ENCODE measurements at places on chromosomes 11 and 22.
A peak's percentile ranks its signal among the peaks of the same experiment; 100 is the strongest.

- H3K27me3 ChIP-seq = peaks cover 8% of the 10 kb centered on the region
- H3K27ac ChIP-seq = peak overlapping the region; percentile 81
- peaks cover 4% of the 10 kb centered on the region for H3K36me3 ChIP-seq
- no peak overlapping the region for H3K4me3 ChIP-seq
- H3K4me1 ChIP-seq = peaks cover 19% of the 10 kb centered on the region
These were observed 342.7 kb upstream of the SYN3 start for GRCh38 chr22:33400891-33401290.

GRCh38 chr11:86861810-86862209 lies 61.5 kb downstream of the PRSS23 start:
- DNase-seq = no peak
- no peaks in the 10 kb centered on the region for H3K4me1 ChIP-seq
- no peak overlapping the region for H3K4me3 ChIP-seq
- no peaks in the 10 kb centered on the region for H3K36me3 ChIP-seq

DNA sequence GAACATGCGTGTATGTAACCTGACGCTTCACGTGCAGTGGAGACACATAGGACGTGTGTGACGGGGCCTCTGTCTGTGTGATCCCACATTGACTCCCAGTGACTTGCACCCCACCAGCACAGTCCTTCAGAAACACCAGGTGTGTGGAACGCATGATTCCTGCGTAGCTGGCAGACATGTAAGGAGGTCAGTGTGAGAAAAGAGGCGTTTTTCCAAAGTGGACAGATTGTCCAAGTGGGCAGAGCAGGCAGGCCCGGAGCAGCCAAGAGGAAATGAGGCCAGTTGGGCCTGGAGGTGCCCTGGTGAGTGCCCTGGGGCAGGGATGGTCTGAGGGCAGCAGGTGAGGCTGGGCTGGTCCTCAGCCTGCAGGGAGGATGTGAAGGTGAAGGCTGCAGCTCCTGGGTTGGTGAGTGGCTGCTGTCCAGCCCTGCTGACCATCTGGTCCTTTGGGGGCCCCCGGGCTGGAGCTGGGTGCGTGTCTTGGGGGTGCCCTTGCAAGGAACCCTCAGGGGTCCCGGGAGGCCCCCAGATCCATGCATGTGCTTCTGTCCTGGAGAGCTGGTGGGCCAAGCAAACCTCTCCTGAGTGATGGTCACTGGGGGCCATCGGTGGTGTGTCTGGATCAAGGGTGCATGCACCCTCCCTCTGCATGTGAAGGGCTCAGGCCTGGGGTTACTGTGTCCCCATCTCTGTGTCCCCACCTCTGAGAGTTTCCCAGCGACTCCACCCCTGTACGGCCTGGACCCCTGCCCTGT lies 26.6 kb downstream of the SHANK3 start:
- H3K36me3 ChIP-seq = peaks cover 8% of the 10 kb centered on the region
- H3K27ac ChIP-seq = peak overlapping the region; percentile 40
- H3K4me1 ChIP-seq = peaks cover 55% of the 10 kb centered on the region

- H3K27me3 ChIP-seq = peaks cover 32% of the 10 kb centered on the region
- peak overlapping the region; percentile 24 for H3K27ac ChIP-seq
- peaks cover 19% of the 10 kb centered on the region for H3K4me1 ChIP-seq
- DNase-seq = no peak
- H3K4me3 ChIP-seq = no peak overlapping the region
These were observed 26.0 kb downstream of the IL10RA start for GRCh38 chr11:118012083-118012669.

GRCh38 chr11:35047179-35047578 lies 91.8 kb upstream of the CD44 start:
- H3K4me3 ChIP-seq = no peak overlapping the region
- no peak overlapping the region for H3K27ac ChIP-seq
- peaks cover 5% of the 10 kb centered on the region for H3K36me3 ChIP-seq
- no peak for DNase-seq
- H3K27me3 ChIP-seq = peaks cover 12% of the 10 kb centered on the region

- no peak overlapping the region for H3K27ac ChIP-seq
- H3K4me1 ChIP-seq = no peaks in the 10 kb centered on the region
- no peak for DNase-seq
- no peaks in the 10 kb centered on the region for H3K36me3 ChIP-seq
- H3K4me3 ChIP-seq = no peak overlapping the region
These were observed 27.9 kb upstream of the SLC36A4 start for GRCh38 chr11:93225662-93226061.

DNA sequence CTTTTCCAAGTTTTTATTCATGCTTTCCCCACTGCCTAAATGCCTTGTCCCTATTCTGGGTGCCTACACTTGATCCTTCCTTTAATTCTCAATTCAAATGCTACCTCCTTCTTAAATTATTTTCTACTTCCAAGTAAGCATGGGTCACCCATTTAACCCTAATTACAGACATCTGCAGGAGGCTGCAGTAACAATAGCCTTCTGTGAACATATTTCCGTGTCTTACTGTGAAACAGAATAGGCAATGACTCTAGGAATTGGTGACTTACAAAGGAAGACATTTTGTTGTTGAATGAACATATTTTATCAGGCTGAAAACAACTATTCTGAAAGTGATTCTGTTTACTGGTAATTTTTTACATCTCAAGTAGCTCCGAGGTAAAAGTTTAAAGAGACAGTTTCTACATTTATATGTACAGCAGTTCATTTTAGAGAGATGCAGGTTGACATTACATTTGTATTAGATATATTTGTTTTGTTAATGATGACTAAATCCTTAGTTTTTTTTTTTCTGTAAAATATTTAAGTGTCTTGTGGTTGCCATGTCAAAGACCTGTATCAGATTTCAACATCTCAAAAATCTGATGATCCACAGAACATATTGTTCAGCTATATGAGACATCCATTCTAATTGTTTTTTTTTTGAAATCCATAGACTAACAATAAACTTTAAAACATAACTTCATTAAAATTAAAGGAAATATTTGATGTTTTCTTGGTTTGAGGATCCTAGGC lies 316.8 kb downstream of the CASP12 start:
- no peaks in the 10 kb centered on the region for H3K27me3 ChIP-seq
- H3K36me3 ChIP-seq = no peaks in the 10 kb centered on the region
- no peak overlapping the region for H3K27ac ChIP-seq
- H3K4me1 ChIP-seq = peaks cover 5% of the 10 kb centered on the region

DNA sequence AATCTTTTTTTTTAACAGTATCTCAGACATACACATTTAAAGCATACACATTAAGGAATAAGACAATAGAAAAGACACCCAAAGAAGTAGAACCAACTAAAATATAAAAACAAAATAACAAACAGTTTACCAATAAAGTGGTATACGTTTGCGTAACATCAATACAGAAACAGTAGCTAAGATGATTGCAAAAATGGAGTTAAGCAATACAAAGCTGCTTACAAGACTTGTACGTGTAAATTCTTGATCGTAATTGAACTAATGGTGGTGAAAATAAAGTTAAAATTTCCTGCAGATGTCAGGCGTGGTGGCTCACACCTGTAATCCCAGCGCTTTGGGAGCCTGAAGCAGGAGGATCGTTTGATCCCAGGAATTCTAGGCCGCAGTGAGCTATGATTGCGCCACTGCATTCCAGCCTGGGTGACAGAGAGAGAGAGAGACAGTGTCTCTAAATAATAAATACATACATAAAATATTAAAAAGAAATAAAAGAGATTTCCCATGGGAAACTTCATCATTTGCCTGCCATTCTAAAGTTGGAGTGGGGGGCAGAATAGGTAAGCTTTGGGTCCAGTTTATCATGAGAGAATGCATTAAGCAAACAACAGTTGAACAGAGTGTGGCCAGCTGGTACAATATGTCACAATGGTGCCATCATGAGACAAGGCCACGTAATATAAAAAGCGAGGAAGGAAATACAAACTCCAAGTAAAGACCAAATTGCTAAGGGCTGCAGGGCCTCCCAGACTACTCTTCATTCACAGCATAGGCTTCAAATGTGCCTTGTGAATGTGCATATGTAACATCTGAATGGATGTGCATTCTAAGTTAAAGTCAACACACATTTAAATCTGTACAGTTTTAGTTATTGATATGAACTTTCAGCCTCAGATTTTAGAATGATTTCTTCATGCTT lies 38.9 kb upstream of the EED start:
- no peaks in the 10 kb centered on the region for H3K4me1 ChIP-seq
- no peak overlapping the region for H3K4me3 ChIP-seq
- no peak for DNase-seq
- no peaks in the 10 kb centered on the region for H3K36me3 ChIP-seq
- H3K27me3 ChIP-seq = no peaks in the 10 kb centered on the region

GRCh38 chr11:60195923-60196368 lies 13.1 kb upstream of the MS4A6A start:
- H3K4me3 ChIP-seq = no peak overlapping the region
- H3K4me1 ChIP-seq = peaks cover 21% of the 10 kb centered on the region
- no peak for DNase-seq
- peaks cover 3% of the 10 kb centered on the region for H3K27me3 ChIP-seq
- no peaks in the 10 kb centered on the region for H3K36me3 ChIP-seq
- H3K27ac ChIP-seq = peak overlapping the region; percentile 92

- H3K27me3 ChIP-seq = peaks cover 3% of the 10 kb centered on the region
- no peak overlapping the region for H3K27ac ChIP-seq
- no peak for DNase-seq
- no peaks in the 10 kb centered on the region for H3K36me3 ChIP-seq
- H3K4me1 ChIP-seq = peaks cover 35% of the 10 kb centered on the region
These were observed 25.6 kb downstream of the ARRB1 start for GRCh38 chr11:75325713-75326438.

- H3K27me3 ChIP-seq = no peaks in the 10 kb centered on the region
- H3K27ac ChIP-seq = peak overlapping the region; percentile 17
- no peak overlapping the region for H3K4me3 ChIP-seq
- DNase-seq = no peak
These were observed 43.0 kb upstream of the CRTAM start for GRCh38 chr11:122795307-122795706.

DNA sequence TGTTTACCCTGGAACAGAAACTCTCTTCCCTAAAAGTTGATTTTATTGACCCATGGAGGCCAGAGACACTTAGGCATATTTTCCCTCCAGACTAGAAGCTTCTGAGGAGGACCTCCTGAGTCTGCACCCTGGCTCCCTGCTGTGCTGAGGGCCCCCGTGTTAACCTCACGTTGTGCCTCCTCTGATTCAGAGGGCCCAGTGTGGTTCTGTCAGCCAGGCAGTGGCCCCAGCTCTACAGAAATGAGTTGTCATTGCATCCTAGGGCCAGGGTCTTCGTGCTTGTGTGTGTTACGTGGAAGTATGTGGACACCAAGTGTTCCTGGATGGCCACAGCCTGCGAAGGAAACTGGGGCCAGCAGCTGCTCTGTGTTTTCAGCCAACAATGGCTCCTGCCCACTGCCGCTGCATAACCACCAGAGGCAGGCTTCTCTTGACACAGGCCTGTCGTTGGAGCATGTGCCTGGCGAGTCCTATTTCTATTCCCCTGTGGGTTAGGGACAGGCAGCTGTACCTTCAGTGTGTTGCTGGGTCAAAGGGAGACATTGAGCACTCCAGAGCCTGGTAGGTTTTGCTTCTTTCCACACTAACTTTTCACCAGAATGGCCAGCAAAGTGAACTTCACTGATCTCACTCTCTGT lies 44.5 kb downstream of the MED15 start:
- no peaks in the 10 kb centered on the region for H3K27me3 ChIP-seq
- peak overlapping the region; percentile 28 for H3K4me3 ChIP-seq
- peak overlapping the region; percentile 95 for H3K27ac ChIP-seq
- DNase-seq = no peak

DNA sequence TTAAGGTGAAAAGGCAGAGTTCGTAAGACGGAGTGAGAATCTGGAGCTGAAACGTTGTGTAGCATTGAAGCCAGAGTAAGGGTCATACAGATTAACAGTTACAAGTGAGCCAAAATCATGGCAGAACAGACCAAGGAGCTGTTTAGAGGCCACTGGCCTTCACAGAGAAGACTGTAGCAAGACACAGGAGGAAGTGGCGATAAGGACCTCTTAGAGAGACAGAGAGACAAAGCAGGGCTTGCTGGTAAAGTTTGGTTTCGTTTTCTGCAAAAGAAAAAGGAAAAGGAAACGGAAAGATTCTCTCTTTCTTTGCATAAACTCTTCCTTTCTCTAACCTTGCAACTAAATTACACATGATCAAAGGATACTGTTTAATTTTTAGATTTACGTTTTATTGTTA lies 83.0 kb downstream of the AASDHPPT start:
- no peak overlapping the region for H3K27ac ChIP-seq
- peaks cover 5% of the 10 kb centered on the region for H3K4me1 ChIP-seq
- H3K4me3 ChIP-seq = no peak overlapping the region
- H3K27me3 ChIP-seq = no peaks in the 10 kb centered on the region
- DNase-seq = no peak

GRCh38 chr11:126888115-126888712 lies 112.4 kb downstream of the KIRREL3 start:
- H3K4me3 ChIP-seq = no peak overlapping the region
- peaks cover 46% of the 10 kb centered on the region for H3K4me1 ChIP-seq
- no peak for DNase-seq
- H3K27me3 ChIP-seq = peaks cover 2% of the 10 kb centered on the region
- peak overlapping the region; percentile 68 for H3K27ac ChIP-seq

DNA sequence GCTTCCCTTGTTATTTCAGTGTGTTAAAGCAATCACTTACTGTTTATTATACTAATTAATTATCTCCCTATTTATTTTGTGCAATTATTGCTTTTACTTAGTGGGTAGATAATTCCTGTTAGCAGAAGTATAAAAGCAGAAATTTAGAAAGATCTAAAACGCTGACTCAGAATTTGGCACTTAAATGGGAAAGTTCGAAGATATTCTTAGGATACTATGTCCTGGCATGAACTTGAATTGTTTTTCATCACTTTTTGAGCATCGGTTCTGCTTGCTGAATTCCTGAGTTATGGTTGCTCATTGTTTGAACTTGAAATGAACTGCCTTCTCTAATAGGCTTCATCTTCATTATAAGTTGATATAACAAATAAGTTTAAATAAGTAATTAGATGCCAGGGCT lies 325.4 kb downstream of the JRKL start:
- no peaks in the 10 kb centered on the region for H3K4me1 ChIP-seq
- no peak overlapping the region for H3K4me3 ChIP-seq
- H3K27me3 ChIP-seq = no peaks in the 10 kb centered on the region
- no peak overlapping the region for H3K27ac ChIP-seq

- H3K27me3 ChIP-seq = peaks cover 64% of the 10 kb centered on the region
- H3K36me3 ChIP-seq = peaks cover 7% of the 10 kb centered on the region
- DNase-seq = no peak
- peaks cover 75% of the 10 kb centered on the region for H3K4me1 ChIP-seq
- no peak overlapping the region for H3K4me3 ChIP-seq
- no peak overlapping the region for H3K27ac ChIP-seq
These were observed 8.2 kb upstream of the IGF2 start for GRCh38 chr11:2147391-2147790.

DNA sequence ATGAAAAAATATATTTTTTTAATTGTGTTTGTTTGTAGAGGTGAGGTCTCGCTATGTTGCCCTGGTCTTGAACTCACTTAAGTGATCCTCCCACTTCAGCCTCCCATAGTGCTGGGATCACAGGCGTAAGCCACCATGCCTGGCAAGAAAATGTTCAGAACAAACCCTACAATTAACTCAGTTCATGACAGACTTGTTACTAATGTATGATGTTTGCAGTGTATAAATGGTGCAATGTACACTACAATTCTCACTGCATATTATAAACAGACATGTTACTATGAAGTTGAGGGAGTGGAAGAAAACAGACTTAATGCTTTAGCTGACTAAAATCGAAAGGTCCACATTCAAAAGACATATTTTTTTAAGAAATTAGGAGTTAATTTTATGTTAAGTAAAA lies 59.0 kb downstream of the SIK3 start:
- peak overlapping the region; percentile 70 for H3K27ac ChIP-seq
- no peaks in the 10 kb centered on the region for H3K36me3 ChIP-seq
- H3K4me1 ChIP-seq = peaks cover 36% of the 10 kb centered on the region
- no peaks in the 10 kb centered on the region for H3K27me3 ChIP-seq
- no peak overlapping the region for H3K4me3 ChIP-seq
